Right lung (tissue), 10 donors: ENCODE measurements at places on chromosomes 1 and 21. TPM values are rescaled to one million over a fixed set of nuclear protein-coding genes. Genes with fewer than 3 reads are reported as not detected.
A peak's percentile ranks its signal among the peaks of the same experiment; 100 is the strongest.

GRCh38 chr21:36909901-36910561 is 56.4 kb downstream of the HLCS start:
- DNase-seq, result peak; percentile 58

- DNase-seq, result peak; percentile 49
Measured at GRCh38 chr1:203439131-203439730, 36.4 kb upstream of the PRELP start.

DNA sequence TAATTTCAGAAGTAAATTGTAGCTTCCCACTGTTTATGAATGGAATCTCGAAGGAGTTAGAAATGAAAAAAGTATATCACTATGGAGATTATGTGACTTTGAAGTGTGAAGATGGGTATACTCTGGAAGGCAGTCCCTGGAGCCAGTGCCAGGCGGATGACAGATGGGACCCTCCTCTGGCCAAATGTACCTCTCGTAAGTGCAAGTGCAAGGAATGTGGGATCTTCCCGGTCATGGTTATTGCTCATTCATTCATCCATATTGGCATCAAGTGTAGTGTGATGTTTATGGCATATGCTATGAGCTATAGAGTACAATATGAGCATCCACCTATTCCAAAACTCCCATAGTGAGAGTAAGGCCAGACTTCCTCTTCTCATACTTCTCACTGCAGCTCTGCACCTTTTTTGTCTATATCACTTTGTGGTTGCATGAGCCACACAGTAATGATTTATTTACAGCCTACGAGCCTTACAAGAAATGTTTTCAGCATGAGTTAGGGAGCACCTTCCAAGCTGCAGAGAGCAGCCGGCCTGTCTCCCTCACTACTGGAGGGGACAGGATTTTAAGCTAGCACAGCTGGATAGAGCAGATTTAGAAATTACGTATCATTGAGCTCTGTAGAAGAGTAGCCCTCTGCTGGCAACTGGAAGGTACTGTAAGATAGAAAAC is 24.9 kb upstream of the CR1L start:
- DNase-seq, result peak; percentile 47

DNA sequence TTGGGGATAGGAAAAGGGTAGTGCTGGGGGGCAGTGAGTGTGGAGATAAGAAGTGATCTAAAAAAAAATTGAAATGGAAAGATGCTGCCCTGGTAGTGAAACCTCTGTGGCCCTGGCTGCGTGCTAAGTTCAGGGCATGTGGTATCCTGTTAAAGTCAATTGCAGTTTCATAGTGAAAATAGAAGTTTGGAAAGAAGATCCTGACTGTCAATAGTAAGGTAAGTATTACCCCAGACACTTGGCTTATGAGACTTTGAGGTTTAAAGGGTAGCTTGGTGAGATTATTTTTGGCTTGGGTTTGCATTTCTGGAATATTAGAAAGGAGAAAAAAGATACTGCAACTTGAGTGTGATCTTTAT is 6.8 kb downstream of the ARID1A start:
- no peak for DNase-seq

GRCh38 chr1:200176798-200177197 is 149.3 kb downstream of the NR5A2 start:
- DNase-seq, result no peak

DNA sequence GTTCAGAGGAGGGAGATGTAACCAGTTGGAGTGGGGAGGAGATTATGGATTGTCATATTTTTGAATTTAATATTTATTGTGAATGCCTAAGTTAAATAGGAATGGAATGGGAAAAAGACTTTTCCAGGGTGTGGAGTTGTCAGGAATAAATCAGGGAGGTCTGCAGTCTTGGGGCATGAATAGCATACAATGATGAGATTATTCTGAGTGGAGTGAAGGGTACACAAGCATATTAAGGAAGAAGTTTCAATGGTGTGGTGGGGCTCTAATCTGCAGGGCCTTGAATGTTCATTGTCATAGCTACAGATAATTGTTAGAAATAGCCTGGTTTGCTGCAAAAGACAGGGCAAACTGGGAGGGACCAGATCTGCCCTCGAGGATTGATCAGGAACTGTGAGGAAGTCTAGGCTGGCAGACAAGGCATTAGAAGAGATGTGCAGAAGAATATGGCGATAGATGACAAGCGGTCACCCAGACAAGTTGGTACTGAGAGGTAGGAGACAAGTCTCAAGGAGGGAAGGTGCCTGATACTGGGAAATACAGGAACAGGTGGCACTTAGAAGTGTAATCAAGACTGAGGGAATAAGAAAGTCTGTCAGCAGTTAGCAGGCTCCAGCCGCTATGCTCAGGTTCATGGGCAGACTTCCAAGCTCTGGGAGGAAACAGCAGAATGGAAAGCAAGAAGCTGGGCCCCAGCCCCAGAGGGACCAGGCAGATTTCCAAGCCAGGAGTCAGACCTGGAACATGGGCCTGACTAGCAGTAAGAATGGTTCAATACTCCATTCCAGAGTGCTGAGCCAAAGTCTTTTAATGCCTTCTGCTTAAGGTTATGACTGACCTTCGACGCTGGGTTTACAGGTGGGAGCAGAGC is 20.9 kb upstream of the RGL1 start:
- DNase-seq, result no peak

DNA sequence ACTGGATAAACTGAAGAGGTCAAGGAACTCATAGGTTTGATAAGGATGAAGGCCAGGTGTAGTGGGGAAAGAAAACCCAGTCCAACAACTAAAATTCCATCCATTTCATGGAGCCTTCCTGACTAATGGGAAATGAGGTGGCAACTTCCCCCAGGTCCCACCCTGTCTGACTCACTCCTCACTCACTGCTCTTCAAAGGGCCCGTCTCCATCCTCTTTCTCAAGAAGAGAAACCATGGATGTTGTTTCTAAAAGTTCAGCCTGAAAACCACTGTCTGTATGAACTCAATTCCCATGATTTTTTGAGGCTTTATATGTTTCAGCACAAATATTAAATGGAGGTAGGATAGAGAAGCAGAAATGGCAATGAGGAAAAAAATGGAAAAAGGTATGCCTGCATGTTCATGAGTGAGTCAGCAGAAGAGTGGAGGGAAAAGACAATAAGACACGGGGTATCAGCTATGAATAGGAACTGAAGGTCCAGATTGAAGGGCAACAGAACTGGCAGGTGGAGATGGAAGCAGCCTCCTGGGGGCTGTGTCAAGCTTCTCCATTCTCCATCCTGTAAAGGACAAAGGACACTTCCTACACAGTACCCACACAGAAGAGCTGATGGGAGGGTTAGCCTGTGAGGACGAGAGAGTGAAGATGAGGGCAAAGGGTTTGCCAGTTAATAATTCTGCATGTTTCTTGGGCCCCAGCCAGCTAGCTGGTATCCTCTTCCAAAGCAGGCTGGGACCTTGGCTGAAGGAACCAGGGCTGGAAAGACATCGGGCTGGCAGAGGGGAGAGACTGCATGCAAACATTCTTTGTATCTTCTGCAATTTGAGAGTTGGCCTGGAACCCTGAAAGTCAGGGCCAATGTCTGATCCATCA is 5.5 kb upstream of the ELOVL1 start:
- no peak for DNase-seq

DNA sequence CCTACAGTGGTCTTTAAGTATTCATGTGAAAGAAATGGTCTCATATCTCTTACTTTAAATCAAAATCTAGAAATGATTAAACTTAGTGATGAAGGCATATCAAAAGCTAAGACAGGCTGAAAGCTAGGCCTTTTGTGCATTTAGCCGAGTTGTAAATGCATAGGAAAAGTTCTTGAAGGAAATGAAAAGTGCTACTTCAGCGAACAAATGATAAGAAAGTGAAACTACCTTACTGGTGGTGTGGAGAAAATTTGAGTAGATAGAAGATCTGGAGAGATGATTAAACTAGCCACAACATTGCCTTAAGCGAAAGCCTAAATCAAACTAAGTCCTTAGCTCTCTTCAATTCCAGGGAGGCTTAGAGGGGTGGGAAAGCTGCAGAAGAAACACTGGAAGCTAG is 147.6 kb downstream of the DSCAM start:
- DNase-seq, result no peak

- no peak for DNase-seq
Measured at GRCh38 chr21:46393451-46393940, 65.2 kb upstream of the DIP2A start.

DNA sequence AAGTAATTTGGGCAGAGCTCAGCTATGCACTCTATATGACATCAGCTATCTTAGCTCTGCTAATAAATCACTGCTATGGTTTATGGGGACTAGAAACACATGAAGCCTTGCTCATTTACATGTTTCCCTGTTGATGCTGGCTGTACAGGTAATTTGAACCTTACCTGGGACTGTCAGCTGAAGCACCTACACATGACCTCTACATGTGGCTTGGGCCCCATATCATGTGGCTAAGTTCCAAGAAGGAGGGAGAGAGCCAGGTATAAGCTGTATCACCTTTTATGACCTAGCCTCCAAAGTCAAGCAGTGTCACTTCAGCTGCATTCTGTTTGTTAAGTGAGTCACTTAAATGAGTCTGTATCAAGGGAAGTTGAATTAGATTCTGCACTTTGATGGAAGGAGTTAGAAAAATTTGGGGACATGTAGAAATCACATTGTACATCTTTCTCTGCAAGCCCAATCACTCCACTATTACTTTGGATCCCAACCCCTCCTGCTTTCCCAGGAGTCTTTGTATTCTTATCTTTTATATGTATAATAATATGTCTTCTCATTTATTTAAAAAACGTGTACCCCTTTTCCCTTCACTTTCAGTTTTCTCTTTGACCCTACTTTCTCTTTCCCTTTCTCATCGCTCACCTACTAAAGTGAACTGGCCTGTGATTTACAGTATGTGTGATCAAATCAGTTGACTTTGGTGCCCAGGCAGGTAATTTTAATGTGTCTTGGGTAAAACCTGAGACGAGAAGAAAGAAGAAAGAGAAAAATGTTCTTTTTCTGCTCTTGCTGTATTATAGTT is 53.4 kb upstream of the PRKACB start:
- no peak for DNase-seq

- no peak for DNase-seq
Measured at GRCh38 chr21:26127918-26128317, 42.7 kb downstream of the APP start.

DNA sequence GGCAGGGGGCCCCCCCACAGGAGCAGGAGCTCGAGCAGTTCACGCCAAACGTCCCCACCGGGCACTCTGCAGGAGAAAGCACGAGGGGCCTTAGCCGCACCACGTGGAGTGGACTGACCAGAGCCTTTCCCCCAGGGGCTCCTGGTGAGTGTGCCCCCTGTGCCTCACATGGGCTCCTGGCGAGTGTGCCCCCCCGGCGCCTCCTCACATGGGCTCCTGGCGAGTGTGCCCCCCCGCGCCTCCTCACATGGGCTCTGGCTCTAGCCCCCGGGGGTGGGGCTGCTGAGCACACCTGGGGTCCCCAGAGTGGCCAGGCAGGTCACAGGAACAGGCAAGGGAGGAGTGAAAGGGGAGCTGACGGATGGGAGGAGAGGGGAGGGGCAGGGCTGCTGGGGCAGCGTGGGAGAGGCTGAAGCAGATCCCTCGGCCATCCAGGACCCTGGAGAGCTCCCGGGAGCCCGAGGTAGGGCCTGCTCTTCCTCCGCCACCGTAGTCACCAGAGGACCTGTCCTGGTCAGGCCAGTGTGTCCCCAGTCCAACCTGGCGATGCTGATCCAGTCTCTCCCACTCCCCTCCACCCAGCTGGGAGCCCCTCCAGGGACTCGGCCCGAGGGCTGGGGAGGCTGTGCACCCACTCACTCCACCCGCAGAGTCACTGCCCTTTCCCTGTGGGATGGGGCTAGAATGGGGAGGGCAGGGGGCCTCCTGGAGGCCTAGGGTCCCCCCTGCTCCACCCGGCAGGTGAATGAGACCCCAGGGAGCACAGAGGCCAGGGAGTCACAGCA is 47.6 kb downstream of the ARHGEF16 start:
- DNase-seq, result peak; percentile 46

- DNase-seq, result no peak
Measured at GRCh38 chr1:149936992-149937705, 470 bp upstream of the MTMR11 start.

DNA sequence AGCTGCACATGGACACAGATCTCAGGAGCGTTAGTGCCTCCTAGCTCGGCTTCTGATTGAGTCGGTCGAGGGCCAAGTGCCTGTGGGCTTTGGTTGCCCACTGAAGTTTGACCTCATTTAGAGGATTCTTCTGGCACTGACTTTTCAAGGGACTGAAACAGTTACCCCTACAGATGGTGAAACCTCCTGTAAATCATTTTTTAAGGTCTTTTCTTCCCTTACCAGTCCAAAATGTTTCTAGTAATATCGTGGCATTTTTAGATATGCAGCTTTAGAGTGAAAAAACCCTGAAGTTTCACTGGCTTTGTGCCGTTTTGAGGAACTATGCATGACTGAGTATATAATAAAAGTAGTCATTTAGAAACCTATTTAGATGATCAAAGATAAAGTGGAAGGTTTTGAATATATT is 34.7 kb upstream of the L1TD1 start:
- no peak for DNase-seq

DNA sequence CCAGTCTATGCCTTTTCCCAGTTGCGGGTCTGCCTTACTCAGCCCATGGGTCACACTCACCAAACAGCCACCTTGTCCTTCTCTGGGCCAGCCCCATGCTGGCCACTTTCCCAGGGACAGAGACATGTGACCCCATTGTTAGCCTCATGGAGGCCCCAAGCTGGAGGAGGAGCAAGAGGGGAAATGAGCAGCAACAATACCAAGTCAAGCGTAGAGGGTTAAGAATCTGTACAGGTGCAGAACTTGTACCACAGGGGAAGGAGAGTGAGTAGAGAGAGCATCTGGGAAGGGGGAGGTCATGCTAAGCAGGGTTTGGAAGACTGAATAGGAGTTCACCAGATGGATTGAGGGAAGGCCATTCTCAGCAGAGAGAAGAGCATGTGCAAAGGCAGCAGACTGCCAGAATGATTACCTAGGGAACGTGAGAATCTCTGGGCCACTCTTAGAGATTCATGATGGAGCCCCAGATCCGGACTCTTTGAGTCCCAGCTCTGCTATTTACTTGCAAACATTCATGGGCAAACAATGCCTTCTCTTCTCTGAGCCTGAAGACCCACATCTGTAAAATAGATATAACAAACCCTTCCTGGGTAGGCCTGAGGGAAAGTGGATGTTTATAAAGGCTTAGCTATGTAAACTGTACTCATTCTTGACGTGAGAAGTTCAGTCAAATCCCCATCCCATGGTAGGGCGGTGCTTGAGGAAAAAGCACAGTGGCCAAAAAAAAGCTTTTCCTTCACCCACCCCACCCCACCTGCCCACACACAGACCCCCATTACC is 2.8 kb upstream of the SLC2A1 start:
- no peak for DNase-seq

DNA sequence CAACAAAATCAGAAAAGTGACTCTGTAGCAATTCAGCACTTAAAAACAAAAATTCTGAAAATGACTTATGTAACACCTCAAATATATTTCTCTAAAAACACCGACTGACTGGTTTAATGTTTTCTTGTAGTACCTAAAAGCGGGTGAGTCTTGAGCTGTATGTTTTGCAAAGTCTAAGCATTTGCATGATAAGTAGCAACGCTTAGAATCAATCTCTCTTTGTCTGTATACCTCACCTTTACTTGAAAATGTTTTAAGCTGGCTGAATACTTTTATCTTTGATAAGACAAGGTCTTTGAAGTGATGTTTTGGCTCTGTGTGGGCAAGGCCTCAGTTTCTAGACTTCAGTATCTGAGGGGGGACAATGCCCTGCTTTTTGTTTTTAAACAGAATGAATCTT is 8.2 kb downstream of the ITPKB start:
- no peak for DNase-seq

NDC1 gene
- 17.1 TPM for polyA plus RNA-seq

TMEM269 gene
- 0.47 TPM for polyA plus RNA-seq

C1orf53 gene
- polyA plus RNA-seq, result 3.0 TPM

ALX3 gene
- polyA plus RNA-seq, result not detected

PYGO2 gene
- 42.8 TPM for polyA plus RNA-seq

SH2D1B gene
- 1.1 TPM for polyA plus RNA-seq

CADM3 gene
- 0.93 TPM for polyA plus RNA-seq

NAXE gene
- 43.2 TPM for polyA plus RNA-seq

CHTOP gene
- 120 TPM for polyA plus RNA-seq

SELENOF gene
- polyA plus RNA-seq, result 294 TPM
